GDM1 (cell line): ENCODE measurements at places on chromosomes 7 and 10.
A peak's percentile ranks its signal among the peaks of the same experiment; 100 is the strongest.

GRCh38 chr7:14242175-14242574, 252.7 kb upstream of the ETV1 start:
- DNase-seq = no peak

DNA sequence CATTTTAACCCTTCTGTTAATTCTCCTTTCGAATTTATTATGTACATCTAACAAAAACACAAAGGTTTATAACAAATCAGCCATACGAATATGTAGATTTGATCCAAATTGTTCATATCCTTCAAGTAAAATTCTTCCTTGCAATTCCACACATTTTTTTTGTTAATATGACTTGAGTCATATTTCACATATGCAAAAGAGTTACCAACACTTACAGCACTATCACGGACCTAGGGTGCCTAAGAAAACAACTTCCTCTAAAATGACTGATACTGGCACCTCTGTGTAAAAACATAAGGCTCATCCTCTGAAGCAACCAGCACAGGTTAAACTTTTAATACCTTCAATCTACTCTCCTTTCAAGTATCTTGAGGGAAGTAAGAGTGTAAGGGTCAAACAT, 451.8 kb downstream of the SEMA3D start:
- DNase-seq = no peak

DNA sequence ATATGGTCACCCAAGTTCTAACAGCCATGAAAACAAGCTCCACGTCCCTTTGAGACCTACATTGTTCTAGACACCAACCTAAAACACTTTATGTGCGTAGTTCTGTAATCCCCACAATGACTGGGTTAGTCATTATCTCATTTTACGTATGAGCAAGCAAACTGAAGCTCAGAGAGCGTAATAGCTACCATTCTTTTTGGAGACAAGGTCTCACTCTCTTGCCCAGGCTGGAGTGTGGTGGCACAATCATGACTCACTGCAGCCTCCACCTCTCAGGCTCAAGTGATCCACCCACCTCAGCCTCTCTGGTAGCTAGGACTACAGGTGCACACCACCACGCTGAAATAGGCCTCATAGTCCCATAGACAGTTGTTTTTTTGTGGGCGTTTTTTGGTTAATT, 10.5 kb downstream of the DAGLB start:
- no peak for DNase-seq

- no peak for DNase-seq
Observed at GRCh38 chr7:138023618-138024342, 21.9 kb upstream of the CREB3L2 start.

DNA sequence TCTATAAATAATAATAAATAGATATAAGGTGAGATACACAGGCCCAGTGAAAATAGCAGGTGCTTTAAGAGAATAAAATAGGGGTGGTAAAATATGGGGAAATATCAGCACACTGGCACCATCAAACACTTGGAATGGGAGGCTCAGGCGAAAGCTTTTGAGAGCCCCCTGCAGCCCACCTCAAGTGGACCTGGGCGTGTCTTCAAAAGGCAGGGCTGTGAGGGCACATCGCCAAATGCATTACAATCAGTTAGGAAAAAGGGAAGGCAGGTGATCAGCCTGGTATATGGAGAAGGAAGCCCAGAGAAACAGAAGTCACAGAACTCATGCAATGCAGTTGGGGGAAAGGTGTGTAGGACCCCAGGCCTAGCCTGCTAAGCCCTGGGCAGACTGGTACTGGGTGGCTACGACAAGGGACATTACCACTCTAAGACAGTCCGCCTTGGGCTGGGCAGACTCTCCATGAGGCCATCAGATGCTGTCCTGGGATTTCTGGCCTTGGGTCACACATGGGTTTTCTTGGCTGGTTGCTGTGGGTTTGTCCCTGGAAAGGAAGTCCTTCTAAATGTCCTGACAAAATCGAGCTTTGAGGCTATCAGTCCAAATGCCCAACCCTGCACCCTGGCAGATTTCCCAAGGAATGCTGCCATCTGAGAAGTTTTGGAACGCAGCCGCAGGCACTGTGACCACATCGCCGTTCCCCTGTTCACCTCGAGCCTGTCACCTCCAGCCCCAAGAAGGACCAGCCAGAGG, 330.6 kb downstream of the GRID1 start:
- no peak for DNase-seq

GRCh38 chr10:43415544-43415943, 6.6 kb upstream of the HNRNPF start:
- DNase-seq = no peak

DNA sequence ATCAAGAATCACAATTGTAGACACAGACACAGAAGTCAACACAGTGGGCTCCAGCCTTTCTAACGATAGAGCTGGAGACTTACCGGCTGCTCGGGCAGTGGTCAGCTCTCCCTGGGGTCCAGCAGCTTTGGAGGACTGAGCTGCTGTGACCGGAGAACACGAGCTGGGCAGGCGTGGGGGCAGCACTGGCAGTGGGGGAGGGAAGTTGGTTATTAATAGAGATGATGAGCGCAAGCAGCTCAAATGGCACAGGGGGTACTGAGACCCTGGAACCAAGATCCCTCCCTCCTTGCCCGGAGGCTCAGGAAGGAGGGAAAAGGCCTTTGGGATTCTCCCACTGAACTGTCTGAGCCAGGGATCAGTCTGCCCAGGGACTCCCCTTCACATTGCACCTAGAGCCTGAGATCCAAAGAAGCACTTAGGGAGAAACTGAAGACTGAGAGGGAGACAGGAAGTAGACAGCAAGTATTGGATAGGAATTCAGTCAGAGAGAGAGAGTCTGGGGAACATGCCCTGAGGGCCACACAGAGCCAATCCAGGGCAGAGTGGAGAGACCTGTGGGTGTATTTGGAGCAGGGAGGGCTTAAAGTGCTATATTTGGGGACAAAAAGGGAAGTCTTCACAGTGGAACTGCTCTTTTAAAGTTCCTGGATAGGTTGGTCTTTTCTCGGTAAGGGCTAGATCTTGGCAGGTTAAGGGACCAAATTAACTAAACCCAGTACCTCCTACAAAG, at the start of gene MYOZ1:
Gene MYOZ1 (minus strand): TSS at position 147 of the 733 bp plus-strand sequence. CDS start 1,457 bp downstream, outside the sequence.
- DNase-seq = peak; percentile 44

DNA sequence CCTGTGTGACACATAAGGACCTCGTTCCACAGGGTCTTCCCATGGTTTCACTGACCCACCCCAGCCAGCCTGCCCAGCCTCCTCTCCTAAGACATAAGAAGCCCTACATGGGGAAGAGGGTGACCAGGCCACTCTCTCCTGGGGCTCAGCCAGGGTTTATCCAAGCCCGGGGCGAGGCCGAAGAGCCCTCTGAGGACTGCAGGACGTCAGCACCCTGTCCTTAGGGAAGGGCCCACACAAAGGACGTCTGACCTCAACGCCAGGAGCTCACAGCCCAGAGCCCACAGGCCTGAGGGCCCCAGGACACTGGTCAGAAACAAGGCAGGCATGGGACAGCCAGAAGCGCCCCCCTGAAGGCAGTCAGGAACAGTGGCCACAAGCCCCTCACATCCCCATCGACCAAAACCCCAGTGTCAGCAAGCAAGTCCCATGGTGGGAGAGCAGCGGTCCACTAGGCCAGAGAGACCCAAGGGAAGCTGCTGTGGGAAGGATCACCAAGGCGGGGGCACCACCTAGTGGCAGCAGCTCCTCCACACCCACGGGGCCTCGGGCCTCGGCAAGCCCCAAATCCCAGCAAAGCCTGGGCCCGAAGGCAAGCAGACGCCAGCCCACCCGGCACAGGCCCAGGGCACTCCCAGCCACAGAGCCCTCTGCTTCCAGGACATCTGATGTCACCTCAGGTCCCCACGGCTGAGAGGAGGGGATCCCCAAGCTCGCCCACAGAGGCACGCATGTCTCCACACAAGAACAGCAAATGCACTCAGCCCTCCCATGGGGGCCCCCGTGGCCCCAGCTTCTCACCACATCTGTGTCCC, 23.4 kb downstream of the MAD1L1 start:
- peak; percentile 42 for DNase-seq

- DNase-seq = no peak
Observed at GRCh38 chr10:113026679-113027078, 76.6 kb downstream of the TCF7L2 start.

DNA sequence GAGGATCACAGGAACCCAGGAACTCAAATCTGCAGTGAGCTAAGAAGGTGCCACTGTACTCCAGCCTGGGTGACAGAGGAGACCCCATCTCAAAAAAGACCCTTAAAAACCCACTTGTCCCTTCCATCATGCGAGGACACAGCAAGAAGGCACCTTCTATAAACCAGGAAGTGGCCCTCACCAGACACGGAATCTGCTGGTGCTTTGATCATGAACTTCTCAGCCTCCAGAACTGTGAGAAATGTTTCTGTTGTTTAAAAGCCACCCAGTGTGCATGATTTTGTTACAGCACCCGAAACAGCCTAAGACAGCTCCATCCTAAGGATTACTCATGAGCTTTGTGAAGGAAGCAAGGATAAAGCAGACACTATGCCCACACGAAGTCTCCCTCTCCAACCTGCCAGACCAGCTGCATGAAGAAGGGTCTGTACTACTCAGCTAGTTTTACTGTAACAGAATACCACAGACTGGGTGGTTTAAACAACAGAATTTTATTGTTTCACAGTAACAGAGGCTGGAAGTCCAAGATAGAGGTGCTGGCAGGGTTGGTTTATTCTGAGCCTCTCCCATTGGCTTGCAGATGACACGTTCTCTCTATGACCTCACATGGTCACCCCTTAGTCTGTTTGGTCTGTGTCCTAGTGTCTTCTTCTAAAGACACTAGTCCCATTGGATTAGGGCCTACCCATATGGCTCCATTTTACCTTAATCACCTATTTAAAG, 13.7 kb downstream of the VIM start:
- no peak for DNase-seq

- DNase-seq = no peak
Observed at GRCh38 chr7:96734343-96734742, 24.7 kb upstream of the SEM1 start.

- no peak for DNase-seq
Observed at GRCh38 chr7:51045319-51046102, 262.8 kb upstream of the GRB10 start.

GRCh38 chr10:49369216-49370162, 26.4 kb downstream of the DRGX start:
- no peak for DNase-seq

DNA sequence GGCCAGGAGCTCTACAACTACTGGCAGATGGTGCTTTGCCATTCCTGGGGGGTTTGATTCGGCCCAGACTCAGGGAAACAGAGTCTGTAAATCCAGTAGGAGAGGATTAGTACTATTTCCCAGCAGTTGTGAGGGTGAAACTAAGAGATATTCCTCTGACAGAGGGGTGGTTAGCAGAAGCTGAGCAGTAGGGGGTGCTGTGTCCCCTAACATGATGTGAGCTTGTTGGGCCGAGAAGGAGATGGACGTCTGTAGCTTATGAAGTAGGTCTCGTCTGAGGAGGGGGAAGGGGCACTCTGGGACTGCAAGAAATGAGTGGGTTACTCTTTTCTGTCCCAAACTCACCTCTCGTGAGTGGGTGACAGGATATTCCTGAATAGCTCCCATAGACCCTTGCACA, 179.2 kb upstream of the MBL2 start:
- no peak for DNase-seq
